ENCODE measurements at places on chromosomes 4 and X. TPM values are rescaled to one million over a fixed set of nuclear protein-coding genes. Genes with fewer than 3 reads are reported as not detected.

The GPR173 gene
- polyA plus RNA-seq: 4.0 TPM

The KDR gene
- 36.4 TPM for polyA plus RNA-seq

The CFAP47 gene
- polyA plus RNA-seq: 0.12 TPM

The SLC2A9 gene
- polyA plus RNA-seq: 2.5 TPM

The CTAG2 gene
- 6.8 TPM for polyA plus RNA-seq

The UCP1 gene
- polyA plus RNA-seq: not detected

The NAAA gene
- 22.9 TPM for polyA plus RNA-seq

The SPATA4 gene
- polyA plus RNA-seq: 0.22 TPM

The CACNA1F gene
- polyA plus RNA-seq: 0.02 TPM

The FHDC1 gene
- 4.0 TPM for polyA plus RNA-seq

The GPAT3 gene
- polyA plus RNA-seq: 13.6 TPM

The EDA gene
- polyA plus RNA-seq: 8.4 TPM

The IBSP gene
- polyA plus RNA-seq: not detected

The SLC4A4 gene
- polyA plus RNA-seq: 0.31 TPM

The CCDC120 gene
- 4.6 TPM for polyA plus RNA-seq

The DNAAF6 gene
- not detected for polyA plus RNA-seq

The MAP7D2 gene
- polyA plus RNA-seq: 0.62 TPM

The ZDHHC15 gene
- polyA plus RNA-seq: 3.0 TPM

The CSAG1 gene
- polyA plus RNA-seq: not detected

The PRPS1 gene
- polyA plus RNA-seq: 20.0 TPM

The MTNR1A gene
- polyA plus RNA-seq: not detected

The SLITRK2 gene
- 0.43 TPM for polyA plus RNA-seq

The GPR34 gene
- polyA plus RNA-seq: 13.8 TPM

The SH3RF1 gene
- 10.0 TPM for polyA plus RNA-seq

The PARM1 gene
- polyA plus RNA-seq: 9.0 TPM

The CTAG1A gene
- polyA plus RNA-seq: 0.12 TPM

The BTK gene
- polyA plus RNA-seq: 0.81 TPM

The RTL9 gene
- polyA plus RNA-seq: 0.69 TPM
